ENCODE measurements at places on chromosomes 5 and 9.

DNA sequence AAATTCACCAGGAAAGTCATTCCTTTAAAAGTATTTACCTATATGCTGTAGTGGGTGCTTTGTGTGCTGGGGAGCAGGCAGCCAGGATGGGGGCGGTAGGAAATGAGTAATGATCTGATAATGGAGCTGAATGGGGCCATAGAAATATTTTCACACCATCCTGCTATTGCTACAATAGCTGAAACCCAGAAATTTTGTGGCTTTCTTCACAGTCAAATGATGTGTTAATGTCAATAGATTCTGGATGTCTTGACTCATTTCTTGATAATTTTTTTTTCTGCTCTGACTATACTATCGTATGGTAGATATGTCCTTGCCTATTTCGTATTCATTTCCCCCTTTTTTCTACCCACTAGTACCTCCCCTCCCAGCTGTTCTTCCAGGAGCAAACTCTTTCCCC lies 59.5 kb downstream of the RORB start:
- DNase-seq: no peak

DNA sequence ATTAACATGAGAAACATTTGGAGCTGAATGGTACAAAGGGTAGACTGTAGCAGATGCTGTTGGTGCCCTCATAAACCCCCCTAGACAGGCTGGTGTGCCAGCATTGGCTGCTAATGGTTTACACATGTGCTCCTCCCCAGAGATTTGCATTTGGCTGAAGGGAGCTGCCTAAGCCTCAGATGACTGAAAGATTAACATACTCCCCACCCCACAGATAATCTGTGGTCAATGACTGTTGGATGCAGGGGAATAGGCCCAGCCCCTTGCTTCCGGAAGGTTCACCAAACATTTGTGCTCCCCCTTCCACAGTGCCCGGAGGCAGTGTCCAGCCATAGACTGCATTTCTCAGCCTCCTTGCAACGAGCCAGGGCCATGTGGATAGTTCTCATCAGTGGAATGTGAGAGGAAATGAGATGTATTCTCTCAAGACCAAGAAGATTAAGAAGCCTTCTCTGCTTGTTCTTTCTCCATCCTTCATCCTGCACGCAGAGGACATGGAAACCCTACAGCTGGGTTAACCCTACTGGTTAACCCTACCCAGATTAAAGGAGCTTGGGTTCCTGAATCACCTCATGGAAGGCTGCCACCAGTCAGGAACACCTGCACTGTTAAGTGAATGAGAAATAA lies 79.6 kb downstream of the PHAX start:
- peak; percentile 75 for DNase-seq

GRCh38 chr5:1779021-1779680 lies 20.5 kb downstream of the MRPL36 start:
- DNase-seq: no peak

DNA sequence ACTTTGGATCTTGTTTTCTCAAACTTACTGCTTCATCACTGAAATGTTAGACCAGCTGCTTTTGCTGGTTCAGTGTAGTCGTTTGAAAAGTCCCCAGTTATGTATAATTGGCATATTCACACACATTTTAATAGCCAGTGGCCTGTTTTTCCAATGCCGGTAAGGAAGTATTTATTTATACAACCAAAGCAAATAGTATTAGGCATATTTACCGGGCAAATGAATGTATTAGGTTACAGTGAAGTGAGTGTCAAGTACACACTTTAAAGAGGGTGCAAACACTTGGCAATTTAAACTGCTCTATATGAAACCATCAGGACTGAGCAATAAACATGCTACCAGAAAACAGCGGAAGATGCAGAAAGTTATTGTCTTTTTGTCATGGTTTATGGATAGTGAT lies 242.9 kb downstream of the MCTP1 start:
- no peak for DNase-seq

GRCh38 chr5:139838381-139839197 lies 43.0 kb downstream of the PSD2 start:
- DNase-seq: no peak
